Right cardiac atrium (tissue), 5 donors: ENCODE measurements at places on chromosomes 5 and 9. TPM values are rescaled to one million over a fixed set of nuclear protein-coding genes. Genes with fewer than 3 reads are reported as not detected.

The FAM169A gene
- 8.9 TPM for total RNA-seq

The TUBB4B gene
- total RNA-seq: 203 TPM

The MRPL36 gene
- 51.3 TPM for total RNA-seq

The CDH12 gene
- not detected for total RNA-seq

The TAF1L gene
- not detected for total RNA-seq

The S1PR3 gene
- 37.2 TPM for total RNA-seq
